Adrenal gland (tissue), 19 donors: ENCODE measurements at places on chromosomes 4 and X. TPM values are rescaled to one million over a fixed set of nuclear protein-coding genes. Genes with fewer than 3 reads are reported as not detected.

RNF212 gene
- 5.9 TPM for total RNA-seq

FUNDC2 gene
- total RNA-seq = 78.1 TPM

UGT2B7 gene
- total RNA-seq = not detected

GRIA3 gene
- total RNA-seq = 23.3 TPM

AMBN gene
- not detected for total RNA-seq

DNA sequence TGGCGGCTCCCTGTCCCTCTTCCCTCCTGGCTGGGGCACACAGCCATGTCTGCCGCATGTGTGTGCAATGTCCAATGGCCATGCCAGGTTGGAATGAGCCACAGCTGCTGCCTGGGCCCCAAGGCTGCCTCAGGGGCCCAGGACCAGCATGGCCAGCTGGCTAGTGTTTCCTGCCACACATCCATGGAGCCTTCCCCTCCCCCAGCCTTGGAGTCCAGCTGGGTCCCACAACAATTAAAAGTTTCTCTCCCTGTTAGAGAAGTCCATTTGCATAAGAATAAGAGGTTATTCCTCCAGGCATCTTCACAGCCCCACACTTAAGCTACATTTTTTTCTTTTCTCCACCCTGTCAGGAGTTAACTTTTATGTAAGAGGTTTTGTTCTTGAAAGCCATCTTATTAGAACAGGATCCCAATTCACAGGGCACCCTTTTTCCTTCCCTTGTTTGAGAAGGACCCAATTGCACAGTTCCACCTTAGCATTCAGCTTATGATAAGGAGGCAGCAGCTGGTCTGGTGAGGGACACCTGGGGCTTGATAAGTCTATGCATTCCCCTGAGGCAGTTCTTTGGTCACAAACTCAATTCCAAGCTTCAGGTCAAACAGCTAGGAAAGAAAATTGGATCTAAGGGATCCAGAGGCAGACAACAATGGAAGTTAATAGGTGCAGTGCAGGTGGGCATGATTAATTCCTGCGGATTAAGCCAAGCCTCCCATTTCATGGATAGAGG lies 963.3 kb upstream of the GRIA3 start:
- DNase-seq = no peak

- DNase-seq = no peak
Measured at GRCh38 chr4:71691416-71692073, 92.3 kb downstream of the GC start.

GRCh38 chr4:106530024-106530361 lies 161.4 kb upstream of the GIMD1 start:
- no peak for DNase-seq

GRCh38 chrX:28133763-28134162 lies 152.5 kb upstream of the DCAF8L1 start:
- no peak for DNase-seq

GRCh38 chr4:20572976-20573375 lies 127.3 kb upstream of the PACRGL start:
- DNase-seq = no peak

- peak; percentile 45 for DNase-seq
Measured at GRCh38 chr4:40317916-40318658, 17.0 kb upstream of the CHRNA9 start.

- no peak for DNase-seq
Measured at GRCh38 chr4:8033829-8034528, 94.3 kb upstream of the AFAP1 start.

DNA sequence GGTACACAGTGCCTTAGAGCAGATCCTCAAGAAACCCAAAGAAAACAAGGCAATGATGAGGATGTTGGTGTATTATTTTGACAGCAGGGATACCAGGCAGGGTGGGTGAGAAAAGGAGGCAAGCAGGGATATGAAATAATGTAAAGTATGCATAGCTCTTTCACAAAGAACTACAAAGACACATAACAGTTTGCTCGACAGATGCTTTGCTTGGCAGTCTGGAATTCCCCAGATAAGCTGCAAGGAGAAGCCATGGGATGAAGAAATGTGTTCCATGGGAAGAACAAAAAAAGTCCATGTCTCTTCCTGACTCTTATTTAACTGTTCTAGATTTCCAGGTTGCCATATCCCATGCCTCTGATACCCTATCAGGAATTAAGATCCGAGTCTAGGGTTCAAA lies 75.4 kb downstream of the FAM13A start:
- DNase-seq = no peak

DNA sequence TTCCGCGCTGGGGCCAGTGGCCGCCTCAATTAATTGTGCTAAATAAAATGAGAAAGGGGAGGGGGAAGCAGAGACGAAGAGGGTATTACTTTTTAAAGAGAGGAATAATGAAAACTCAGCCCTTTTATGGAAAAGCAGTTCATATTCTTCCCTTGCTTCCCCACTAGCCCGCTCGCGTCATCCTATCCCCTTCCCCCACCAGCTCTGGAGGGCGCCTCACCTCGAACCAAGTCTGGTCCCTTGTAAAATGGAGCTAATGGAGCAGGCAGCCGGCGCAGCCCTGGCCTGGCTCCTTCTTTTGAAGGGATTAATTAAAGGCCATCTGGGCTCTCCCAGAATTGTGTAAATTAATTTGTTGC lies 511 bp upstream of the NKX6-1 start:
- DNase-seq = no peak

- DNase-seq = peak; percentile 64
Measured at GRCh38 chr4:56505269-56506130, at the start of gene ARL9. Gene ARL9, plus strand, starts transcription at chr4:56505791. Its CDS starts 72 bp downstream, at chr4:56505863.

GRCh38 chr4:68148800-68149685 lies 19.4 kb upstream of the TMPRSS11F start:
- no peak for DNase-seq

DNA sequence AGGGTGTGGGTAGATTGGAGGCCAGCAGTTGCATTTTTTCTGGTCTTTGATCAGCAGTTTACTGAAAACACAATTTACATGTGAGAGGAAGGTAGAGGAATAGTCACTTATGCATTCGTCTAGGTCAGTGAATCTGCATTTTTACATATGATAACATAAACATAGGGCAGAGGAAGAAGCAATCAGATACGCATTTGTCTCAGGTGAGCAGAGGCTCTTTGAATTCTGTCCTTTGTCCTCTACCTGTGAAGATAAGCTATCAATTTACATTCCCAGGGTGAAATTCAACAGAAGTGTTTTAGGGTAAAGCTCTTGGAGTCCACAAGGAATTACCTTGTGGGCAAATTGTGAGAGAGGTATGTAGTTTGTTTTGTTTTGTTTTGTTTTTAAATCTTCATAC lies 306.5 kb downstream of the MAGEB5 start:
- no peak for DNase-seq

- no peak for DNase-seq
Measured at GRCh38 chr4:88629826-88630225, 37.5 kb downstream of the HERC3 start.

DNA sequence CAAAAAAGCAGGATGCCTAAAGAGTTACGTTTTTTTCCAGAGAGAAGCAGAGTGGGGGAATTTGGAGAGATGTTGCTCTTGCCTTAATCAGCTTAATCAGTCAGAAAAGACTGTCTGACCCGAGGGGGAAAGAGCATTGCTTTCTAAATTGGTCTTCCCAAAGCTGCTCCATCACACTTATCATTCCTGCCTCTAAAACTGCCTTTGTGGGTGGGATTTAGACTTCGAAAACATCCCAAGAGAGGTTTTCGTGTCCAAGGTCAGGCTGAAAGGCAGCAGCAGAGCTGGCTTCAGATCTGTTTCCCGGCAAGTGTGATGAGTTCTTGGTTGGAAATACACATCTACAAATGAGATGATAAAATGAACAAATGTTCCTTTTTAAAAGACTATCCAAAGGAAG lies 155.2 kb downstream of the SH2D1A start:
- DNase-seq = no peak

GRCh38 chr4:133157460-133158160 lies 8.5 kb downstream of the PCDH10 start:
- no peak for DNase-seq

GRCh38 chrX:33324099-33324498 lies 112.8 kb upstream of the DMD start:
- no peak for DNase-seq

DNA sequence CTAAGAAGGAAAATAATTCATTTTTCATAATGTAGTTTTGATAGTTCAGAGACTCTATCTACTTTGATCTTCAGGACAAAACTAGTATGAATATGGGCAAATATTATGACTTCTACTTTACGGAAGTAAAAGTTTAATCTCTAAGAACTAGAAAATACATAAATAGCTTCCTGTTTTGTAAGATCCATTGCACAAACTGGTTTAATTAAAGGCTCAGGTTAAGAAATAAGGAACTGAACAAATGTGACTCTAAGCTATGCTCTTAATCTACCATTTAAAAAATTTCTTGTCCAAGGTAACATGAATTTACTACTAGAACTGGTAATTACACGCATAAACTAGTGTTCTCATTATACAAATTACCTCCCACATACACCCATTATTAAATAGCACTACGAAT lies 360.6 kb downstream of the INPP4B start:
- DNase-seq = no peak

GRCh38 chr4:27947302-27947701 lies 1086.7 kb downstream of the STIM2 start:
- no peak for DNase-seq
